Left ventricle myocardium inferior (tissue), 1 donor: ENCODE measurements at places on chromosomes 11 and 22.

- no peak for DNase-seq
Observed at GRCh38 chr11:32594272-32594671, 10.6 kb downstream of the EIF3M start.

GRCh38 chr11:115117956-115118493 lies 386.2 kb downstream of the CADM1 start:
- DNase-seq: no peak

GRCh38 chr11:117670443-117670842 lies 126.6 kb downstream of the DSCAML1 start:
- DNase-seq: no peak

DNA sequence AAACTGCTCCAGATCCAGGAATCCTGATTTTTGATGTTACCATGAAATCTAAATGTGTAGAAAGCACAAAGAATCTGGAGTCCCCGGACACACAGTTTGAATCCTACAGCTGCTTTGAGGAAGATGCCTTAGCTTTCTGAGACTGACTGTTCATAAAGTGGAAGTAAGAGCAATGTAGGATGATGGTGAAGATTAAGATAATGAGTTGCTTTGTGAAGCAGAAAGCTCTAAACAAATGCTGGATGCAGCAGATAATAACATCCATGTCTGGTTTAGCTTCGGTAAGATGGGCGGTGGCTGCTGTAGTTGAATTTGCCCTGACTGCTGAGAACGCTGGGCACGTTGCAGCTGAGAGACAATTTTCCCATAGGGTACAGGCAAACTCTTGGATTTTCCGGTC lies 20.1 kb downstream of the OVOL1 start:
- DNase-seq: no peak

GRCh38 chr11:63911440-63911839 lies 5.5 kb downstream of the RCOR2 start:
- DNase-seq: no peak

GRCh38 chr11:48127521-48128183 lies 89.0 kb upstream of the OR4B1 start:
- DNase-seq: no peak

DNA sequence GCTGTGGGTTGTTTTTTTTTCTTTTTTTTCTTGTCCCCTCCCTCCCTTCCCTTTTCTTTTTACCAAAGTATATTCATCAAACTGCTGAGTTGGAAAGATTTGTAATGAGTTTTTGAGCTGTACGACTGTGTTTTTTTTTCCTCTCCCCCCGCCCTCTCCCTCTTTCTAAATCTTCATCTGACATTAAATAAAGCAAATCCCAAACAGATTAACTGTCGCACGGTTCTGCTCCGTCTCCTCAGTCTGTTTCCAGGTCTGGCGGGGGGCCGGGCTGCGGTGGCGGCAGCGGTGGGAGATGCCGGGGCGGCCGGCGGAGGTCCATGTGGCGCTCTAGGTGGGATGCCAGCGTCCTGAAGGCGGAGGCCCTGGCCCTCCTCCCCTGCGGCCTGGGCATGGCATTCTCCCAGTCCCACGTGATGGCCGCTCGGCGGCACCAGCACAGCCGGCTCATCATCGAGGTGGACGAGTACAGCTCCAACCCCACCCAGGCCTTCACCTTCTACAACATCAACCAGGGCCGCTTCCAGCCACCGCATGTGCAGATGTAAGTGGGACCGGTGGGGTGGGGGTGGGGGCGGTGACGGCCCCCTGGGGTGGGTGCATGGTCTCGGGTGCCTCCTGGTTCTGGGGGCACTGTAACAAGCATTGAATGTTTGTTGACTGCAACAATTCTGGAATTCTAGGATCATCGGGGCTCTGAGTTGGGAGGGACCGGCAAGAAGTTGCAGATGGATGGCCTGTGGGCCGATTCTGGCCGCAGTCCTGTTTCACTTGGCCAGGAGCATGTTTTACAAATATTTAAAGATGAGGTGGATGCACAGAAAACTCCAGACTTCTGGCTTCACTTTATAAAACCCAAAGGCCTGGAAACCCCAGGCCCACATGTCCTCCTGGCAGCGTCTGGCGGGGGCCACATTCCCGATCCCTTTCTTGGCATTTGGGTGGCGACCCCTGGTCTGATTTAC lies 13.1 kb downstream of the MPPED1 start:
- DNase-seq: no peak

GRCh38 chr11:129457321-129457720 lies 81.7 kb downstream of the BARX2 start:
- DNase-seq: no peak

DNA sequence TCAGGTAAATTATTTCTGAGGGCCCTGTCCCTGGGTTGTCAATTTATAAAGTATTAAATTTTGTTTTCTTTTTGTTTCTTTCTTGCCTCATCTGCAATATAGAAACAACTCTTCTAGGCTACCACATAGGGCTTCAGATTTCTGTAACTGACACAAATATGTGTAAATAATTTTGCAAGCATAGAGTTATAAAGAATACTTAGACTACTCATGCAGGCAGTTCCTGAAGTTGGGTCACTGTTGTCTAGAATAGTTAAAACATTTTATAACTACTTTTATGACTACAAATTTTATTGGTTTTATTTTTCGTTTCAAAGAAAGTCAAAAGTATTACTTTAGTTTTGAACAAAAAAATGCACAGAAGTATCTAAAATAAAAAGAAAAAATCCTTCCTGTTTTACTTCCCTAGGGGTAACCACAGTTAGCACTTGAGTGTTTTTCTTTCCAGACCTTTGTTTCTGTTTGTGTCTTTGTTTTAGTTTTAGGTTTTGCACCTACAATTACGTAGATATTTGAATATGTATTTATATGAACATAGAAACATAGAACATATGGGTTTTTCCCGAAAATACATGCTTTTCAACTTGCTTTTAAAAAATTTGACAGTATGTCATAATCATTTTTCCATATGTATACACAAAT lies 12.4 kb upstream of the TMEM123 start:
- no peak for DNase-seq

DNA sequence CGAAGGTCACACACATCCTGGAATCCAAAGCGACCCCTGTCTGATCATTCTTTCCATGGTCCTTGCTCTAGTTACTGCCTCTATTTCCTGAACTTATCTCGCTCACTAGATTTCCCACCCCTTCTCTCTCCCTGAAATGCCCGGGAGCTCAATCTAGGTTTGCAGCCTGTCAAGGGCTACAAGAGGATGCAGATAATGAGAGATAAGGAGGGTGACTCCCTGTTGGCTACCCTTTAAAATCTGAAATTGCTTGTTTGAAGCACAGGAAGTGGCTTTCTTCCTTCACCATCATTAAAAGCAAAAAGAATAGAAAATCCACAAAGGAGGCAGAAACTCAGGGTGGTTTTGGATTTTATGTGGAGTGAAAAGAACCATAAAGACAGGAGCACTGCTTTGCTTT lies 13.0 kb upstream of the FLI1 start:
- DNase-seq: no peak

DNA sequence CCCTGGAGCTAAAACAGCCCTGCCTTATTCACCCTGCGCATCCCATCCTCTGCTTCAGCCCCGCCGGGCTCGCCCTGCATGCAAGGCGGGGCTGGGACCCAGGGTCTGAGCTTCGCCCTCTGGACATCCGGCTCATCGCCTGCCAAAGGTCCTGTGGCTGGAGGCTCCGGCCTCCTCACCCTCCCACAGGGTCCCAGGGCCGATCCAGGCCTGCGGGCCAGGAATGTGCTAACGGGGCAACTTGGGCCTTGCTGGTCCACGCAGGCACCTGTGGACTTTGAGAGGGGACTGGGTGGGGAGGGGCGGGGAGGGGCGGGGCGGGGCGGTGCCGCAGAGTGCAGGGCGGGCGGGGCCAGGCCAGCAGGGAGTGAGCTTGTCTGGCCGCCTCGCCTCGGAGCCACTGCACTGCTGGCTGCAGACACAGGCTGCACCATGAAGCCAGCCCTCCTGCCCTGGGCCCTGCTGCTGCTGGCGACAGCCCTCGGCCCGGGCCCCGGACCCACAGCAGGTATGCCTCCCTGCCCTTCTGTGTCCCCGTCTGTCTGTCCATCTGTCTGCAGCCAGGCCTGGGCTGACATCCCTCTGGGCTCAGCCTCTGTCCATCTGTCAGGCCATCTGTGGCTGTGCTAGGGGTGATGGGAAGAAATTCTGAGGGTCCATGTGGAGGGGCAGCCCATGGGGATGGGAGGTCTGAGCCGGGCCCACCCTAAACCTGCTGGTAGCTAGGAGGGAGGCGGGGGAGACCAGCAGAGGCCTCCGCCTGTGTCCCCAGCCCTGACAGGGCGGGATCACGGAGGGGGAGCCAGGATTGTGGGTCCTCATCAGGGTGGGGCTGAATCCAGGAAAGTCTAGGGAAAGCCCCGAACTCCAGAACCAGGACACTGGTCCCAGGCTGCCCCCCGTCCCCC lies at the start of gene SUSD2:
Gene SUSD2 (plus strand): TSS at position 400 of the 908 bp plus-strand sequence. CDS start 33 bp downstream, at position 433.
- DNase-seq: peak; percentile 34

DNA sequence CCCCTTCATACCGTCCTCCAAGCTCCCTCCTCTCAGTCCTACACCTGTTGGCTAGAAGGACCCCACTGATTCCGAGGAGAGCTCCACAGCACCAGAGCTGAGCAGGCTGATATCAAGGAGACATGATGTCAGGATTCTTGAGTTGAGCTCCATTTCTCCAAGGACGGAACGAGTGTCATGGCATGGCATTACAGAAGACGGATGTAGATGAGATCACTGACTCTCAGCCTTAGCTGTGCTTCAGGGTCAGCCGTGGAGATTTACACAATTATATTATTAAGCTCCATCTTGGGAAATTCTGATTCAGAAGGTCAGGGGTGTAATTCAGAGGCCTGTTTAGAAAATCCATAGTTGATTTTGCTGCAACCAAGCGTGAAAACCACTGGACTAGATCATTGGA lies 428.9 kb upstream of the B3GAT1 start:
- DNase-seq: no peak

DNA sequence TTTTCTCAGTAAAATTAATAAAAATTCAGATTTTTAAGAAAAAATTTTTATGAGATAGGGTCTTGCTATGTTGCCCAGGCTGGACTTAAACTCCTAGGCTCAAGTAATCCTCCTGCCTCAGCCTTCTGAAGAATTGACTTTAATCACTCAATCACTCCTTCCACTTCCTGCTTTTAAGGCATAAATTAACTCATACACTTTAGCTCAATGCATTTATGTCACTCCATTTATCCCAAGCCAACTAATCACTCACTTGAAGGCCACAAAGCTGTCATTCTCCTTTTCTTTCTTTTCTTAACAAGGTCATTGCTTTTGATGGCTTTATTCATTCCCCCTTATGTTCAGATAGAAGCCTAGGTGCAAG lies 877 bp downstream of the ALG9 start:
- no peak for DNase-seq

GRCh38 chr11:16924462-16924825 lies 89.8 kb downstream of the PLEKHA7 start:
- DNase-seq: no peak

DNA sequence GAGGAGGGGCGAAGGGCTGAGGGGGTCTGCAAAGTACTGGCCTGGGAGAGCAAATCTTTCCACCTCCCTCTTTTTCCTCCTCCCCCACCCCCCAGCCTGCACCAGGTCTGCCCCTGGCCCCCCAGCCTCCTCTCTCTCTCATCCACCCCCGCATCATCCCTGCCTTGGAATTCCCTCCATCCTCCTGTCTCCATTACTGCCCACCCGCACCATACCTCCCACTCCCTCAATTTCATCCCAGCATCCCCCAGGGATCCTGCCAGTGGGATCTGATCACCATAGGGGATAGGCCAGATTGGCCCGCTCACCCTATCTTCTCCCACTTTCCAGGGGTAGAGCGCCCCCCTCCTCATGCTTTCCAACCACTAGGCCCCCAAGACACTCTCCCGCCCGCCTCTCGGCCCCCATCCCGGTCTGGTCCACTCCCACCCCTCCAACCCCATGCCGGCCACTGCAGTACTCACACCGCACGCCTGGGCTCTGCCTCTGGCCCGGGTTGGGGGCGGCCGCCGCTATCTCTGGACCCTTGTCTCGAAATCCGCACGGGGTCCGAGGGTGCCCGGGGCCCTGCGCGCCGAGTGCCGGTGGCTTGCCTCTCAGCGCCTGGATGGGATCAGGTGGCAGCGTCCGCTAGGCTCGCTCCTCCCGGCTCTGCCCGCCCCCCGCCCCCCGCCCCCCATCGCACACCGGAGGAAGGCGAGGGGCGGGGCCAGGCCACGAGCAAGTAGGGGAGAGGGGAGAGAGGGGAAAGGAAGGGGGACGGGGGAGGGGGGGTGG lies at the start of gene GAL3ST3:
Gene GAL3ST3 (minus strand): TSS at position 615 of the 777 bp plus-strand sequence. CDS start 3,746 bp downstream, outside the sequence.
- no peak for DNase-seq

DNA sequence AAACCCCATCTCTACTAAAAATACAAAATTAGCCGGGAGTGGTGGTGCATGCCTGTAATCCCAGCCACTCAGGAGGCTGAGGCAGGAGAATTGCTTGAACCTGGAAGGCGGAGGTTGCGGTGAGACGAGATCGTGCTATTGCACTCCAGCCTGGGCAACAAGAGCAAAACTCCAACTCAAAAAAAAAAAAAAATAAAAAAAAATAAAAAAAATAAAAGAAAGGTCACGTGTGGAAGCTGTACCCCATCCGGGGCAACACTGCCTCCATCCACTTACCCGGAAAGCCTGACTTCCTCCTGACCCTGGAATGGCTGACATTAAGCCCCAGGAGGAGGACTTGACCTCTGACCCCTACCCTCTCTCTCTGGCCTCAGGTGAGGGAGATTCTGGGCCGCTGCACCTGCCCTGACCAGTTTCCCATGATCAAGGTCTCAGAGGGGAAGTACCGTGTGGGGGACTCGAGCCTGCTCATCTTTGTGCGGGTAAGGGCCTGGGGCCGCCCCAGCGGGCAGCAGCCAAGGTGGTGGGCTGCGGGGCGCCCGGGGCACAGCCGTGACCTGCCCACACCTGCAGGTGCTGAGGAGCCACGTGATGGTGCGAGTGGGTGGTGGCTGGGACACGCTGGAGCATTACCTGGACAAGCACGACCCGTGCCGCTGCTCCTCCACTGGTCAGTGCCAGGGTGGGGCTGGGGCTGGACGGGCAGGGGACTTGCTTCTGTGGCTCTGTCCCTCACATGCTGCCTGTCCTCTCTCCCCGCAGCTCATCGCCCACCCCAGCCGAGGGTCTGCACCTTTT lies 3.8 kb downstream of the GAS2L1 start:
- no peak for DNase-seq

GRCh38 chr11:26943636-26944035 lies 50.3 kb upstream of the FIBIN start:
- DNase-seq: no peak

- peak; percentile 33 for DNase-seq
Observed at GRCh38 chr11:48034926-48035871, 54.8 kb downstream of the PTPRJ start.

DNA sequence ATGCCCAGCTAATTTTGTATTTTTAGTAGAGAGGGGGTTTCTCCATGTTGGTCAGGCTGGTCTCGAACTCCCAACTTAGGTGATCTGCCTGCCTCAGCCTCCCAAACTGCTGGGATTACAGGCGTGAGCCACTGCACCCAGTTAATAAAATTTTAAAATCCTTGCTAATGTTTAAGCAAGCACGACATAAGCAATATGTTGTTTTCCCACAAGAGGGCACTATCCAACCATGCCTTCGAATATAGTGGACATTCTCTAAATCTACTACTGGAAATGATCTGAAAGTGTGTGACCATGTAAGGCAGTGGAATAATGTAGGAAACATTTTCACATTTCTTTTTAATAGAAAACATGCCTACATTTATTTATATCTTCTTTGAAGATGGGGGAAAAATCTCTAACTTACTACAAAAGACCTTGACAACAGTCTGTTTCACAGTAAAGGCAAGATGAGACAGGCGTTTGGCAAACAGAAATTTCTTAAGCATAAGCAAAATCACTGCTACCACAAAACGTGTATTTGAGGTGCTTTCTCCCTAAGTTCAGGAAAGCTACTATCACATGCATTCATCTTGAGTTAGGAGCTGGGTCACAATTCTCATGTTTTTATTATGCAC lies 38.2 kb downstream of the PITPNB start:
- no peak for DNase-seq
